ENCODE measurements at places on chromosomes 5 and 9.

- no peak for DNase-seq
Measured at GRCh38 chr9:32590898-32591297, 17.9 kb upstream of the NDUFB6 start.

DNA sequence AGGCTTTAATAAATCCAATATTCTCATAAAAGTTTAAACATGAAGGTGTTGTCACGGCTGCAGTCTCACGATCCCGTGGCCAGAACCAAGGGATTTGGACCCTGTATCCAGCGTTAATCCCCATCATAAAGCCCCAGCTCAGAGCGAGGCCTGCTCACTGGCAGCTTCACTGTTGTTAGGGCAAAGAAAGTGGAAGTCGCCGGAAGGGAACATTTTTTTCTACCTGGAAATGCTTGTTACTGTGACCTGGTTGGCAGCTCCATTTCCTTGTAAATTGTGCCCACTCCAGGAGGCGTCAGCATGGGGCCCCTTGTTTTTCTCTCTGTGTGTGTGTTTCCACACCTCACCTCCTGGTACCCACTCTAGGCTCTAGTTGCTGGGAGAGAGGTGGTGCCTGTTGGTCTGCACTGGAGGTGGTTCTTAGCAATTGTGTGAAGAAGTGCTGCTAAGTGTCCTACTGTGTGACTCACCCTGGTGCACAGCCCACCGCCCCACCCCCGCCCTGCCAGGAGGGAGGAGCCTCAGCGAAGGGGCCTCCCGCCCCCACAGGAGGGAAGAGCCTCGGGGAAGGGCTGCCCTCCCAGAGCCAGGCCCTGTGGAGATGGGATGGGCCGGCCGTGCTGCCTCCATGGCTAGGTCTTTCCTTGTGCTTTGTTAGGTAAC is 105.1 kb downstream of the EHMT1 start:
- DNase-seq = no peak

DNA sequence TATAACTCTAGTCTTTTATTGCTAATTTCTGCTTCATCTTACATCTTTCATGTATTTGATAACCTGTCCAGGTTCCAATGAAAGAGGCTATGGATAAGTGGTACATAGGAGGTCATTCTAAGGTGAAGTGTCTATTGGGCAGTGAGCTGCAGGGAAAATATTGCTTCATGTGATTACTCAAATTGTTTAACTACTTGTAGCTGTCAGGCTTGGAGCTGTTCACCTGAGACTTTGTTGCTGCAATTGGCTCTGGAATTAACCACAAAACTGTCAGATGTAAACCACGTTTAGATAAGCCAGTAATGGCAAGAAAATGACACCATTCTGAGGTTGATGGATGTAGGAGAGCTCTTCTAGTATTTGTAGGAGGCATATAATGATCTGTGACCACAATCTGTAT is 26.0 kb downstream of the ADAMTSL1 start:
- no peak for DNase-seq

DNA sequence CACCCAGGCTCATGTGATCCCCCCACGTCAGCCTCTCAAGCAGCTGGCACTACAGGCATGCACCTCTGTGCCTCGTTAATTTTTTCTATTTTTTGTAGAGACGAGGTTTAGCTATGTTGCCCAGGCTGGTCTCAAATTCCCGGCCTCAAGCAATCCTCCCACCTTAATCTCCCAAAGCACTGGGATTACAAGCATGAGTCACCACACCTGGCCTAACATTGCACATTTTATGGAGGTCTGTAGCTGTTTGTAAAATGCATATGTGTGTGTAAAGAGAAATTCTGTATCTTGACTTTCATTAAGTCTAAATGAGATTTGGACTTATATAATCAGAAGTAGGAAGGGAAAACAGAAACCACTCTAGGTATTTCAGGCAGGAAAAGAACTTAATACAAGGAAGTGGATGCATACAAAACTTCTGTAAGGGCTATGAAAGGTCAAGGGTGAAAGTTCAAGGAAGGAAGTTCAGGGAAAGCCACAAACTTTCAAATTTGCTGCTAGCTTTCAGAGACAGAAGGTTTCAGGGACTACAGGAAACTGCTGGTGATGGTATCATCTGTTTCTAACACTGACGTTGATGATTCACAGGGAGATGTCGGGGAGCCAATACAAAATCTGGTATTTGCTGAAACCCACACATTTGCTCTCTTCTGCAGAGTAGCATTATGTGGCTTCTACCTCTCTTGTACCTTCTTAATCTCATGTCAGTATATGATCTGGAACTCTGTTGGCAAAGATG is 209.4 kb downstream of the PIK3R1 start:
- peak; percentile 53 for DNase-seq

DNA sequence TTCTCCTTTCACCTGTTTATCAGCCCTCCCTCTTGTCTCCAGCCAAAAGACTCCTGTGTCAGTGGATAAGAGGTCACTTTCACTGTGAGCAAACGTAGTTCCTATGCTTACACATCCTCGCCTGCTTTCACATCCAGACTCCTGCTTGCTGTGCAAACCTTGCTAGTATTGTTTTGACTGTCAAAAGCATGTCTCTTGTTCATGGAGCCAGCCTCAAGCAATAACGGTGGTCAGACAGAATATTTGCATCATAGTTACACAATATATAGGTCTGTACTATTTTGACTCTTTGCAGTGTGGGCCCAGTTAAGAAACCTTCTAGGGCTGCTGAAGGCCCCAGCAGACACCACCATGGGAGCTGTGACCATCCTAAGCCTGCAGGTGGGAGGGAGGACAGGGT is 420.0 kb downstream of the SEMA5A start:
- no peak for DNase-seq

- no peak for DNase-seq
Measured at GRCh38 chr5:81402192-81402930, 8.4 kb upstream of the ACOT12 start.

GRCh38 chr9:1049641-1050040 is 516 bp upstream of the DMRT2 start:
- no peak for DNase-seq

- DNase-seq = no peak
Measured at GRCh38 chr5:173670130-173670651, 53.7 kb upstream of the BOD1 start.

GRCh38 chr9:1296331-1296730 is 246.2 kb downstream of the DMRT2 start:
- DNase-seq = no peak

- no peak for DNase-seq
Measured at GRCh38 chr5:75081510-75081909, 29.2 kb upstream of the GCNT4 start.
